CD4-positive, alpha-beta T cell treated with Interleukin-10 for 1 hour (primary cell): ENCODE measurements at places on chromosomes 3 and 15.

DNA sequence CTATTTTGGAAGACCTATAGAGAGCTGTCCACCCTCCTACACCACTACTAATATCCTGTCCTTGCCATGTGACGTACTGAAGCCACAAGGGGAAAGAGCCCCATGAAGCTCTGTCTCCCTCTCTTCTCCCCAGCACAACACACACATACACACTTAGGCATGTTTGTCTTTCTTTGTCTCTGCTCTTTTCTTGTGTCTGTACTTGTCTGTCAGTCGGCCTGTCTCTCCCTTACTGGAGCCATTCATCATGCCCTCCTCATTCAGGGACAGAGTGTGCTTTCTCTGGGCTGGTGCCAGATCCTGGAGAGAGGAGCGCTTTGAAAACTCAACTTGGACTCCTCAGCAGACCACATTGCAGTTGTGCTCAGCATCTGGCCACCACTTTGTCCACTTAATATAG is 47.6 kb downstream of the PSMD6 start:
- DNase-seq: no peak

DNA sequence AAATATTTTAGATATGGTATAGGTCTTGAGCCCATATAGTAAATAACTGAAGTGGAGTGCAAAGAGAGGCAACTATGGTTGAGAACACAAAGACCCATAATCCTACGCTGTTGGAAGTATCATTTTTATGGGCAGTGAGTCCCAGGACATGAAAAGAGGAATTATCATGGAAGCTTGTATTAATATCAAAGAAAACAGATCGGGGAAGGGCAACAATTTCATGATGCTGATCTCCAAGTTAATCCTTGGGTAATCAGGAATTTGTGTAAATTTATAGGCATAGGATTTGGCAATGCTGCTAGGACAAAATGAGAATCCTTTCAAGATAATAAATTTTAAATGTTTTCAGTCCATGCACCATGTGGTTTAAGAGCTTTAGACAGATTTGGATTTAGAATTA is 40.2 kb upstream of the PYDC2 start:
- no peak for DNase-seq

- DNase-seq: no peak
Measured at GRCh38 chr3:49456466-49456865, 13.6 kb upstream of the DAG1 start.

DNA sequence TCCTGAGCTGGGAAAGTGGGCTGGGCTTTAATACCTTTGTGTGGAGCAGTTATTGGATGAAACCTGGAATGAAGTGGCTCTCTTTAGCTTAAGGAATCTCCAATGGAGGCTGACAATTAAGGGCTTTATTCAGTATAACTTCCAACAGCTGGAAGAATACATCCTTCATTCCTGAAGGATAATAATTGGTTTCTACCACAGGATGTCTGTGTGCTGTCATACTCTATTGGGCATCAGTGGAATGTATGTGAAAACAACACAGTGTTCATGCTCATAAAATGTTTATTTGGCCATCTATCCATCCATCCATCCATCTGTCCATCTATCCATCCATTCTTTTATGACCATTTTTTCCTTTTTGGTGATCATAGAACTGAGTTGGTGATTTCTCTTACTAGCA is 220.7 kb upstream of the GAP43 start:
- no peak for DNase-seq

DNA sequence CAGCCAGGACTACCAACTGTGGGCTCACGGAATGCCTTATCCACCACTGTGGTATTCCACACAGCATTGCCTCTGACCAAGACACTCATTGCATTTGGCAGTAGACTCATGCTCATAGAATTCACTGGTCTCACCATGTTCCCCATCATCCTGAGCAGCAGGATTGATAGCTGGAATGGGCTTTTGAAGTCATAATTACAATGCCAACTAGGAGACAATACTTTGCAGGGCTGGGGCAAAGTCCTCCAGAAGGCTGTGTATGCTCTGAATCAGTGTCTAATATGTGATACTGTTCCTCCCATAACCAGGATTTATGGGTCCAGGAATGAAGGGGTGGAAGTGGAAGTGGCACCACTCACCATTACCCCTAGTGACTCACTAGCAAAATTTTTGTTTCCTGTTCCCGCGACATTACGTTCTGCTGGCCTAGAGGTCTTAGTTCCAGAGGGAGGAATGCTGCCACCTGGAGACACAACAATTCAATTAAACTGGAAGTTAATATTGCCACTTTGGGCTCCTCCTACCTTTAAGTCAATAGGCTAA is 58.6 kb upstream of the CCDC80 start:
- peak; percentile 7 for DNase-seq

- DNase-seq: no peak
Measured at GRCh38 chr3:29083081-29083480, 197.8 kb upstream of the RBMS3 start.

- peak; percentile 73 for DNase-seq
Measured at GRCh38 chr15:44593042-44593736, 56.2 kb downstream of the EIF3J start.

- DNase-seq: no peak
Measured at GRCh38 chr3:126545544-126545943, 13.2 kb downstream of the C3orf22 start.

DNA sequence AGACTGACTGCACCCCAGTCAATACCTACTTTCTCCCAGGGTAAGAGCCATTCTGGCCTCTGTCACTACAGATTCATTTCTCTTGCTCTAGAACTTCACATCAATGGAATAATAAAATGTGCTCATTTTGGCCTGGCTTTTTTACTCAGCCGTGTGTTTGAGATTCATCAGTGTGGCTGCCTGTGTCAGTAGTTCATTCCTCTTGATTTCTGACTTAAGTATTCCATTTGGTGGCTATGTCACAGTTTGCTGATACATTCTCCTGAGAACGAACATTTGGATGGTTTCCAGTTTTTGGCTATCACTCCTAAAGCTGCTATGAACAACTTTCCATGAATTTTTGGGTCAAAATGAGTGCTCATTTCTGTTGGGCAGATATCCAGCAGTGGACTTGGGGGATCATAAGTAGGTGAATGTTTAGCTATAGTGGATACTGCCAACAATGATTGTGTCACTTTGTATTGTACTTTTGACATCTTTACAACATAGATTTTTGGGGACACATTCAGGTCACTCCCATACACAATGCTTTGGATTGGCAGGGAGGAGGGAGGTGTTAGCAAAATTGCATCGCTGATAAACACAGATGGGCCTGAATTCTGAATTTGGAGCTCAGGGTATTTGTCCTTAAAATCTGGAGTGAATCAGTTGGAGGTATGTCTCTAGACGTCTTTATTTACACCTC is 19.8 kb upstream of the FAM107A start:
- DNase-seq: no peak

DNA sequence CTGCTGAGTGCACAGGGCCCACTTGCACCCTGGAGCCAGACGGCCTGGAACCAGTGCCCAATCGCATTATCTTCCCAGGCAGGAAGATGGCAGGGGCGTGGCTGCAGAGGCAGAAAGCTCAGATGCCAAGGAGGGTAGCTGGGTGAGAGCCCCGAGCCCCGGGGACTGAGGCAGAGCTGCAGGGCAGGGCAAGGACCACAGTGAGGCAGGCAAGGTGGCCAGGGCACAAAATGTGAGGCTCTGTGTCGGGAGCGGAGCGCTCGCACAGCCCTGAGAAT is 1.6 kb upstream of the CCDC33 start:
- DNase-seq: no peak

DNA sequence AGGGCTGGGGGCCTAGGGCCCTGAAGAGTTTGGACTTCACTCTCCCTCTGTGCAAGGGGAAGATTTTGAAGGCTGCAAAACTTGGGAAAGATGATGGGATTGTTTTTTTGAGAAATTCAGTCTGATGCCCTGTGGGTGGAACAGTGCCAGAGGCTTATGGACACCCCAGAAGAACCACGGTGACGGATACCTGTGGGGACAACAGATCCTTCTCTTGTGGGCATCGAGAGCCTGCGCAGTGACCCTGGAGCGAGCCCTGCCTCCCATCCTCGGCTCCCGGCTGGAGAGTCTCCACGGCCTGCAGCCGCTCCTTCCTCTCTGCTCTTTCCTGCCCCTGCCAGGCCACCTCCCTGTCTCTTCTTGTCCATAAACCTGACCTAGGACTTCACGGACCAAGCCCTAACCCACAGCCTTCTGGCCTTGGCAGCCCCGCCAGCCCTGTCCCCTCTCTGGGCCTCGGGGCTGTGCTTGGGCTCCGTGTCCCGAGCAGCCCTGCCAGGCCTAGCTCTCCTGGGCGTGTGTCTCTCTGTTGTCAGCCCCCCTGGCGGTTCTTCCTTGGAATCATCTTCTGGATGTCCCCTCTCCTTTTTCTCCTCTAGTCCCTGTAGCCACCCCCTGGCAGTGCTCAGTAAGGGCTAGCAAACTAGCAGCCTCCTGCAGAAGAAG is 98.4 kb downstream of the VGLL4 start:
- DNase-seq: no peak

GRCh38 chr3:99134986-99135385 is 233.5 kb upstream of the DCBLD2 start:
- no peak for DNase-seq

DNA sequence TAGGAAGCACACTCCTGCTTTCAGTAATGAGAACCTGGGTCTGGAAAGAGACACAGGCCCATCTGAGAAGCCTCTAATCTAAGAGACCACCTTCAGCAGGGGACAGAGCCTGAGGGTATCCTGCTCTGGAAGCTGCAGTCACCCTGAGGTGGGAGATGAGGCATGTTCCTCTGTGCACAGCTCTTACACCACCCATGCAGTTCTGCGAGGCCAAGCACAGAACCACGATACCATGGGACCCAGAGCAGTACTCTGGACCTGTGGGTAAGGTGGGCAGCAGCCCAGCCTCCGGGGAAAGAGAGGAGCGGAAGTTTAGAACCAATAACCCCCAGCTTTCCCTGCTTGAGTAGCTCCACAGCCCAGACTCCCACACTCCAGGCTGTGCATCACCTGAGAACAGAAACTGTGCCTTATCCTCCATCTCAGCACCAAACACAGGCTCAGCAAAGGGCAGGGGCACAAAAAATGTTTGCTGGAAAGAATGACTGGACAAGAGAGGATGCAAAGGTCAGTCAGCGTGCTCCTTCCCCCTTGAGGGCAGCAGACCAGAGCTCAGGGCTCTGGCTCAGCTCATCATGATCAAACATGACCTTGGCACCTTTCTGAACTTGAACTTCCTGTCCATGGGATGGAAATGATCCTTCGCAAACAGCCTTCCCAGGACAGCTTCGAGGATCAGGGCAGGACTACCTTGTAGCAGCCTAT is 43.1 kb downstream of the RBPMS2 start:
- DNase-seq: no peak

DNA sequence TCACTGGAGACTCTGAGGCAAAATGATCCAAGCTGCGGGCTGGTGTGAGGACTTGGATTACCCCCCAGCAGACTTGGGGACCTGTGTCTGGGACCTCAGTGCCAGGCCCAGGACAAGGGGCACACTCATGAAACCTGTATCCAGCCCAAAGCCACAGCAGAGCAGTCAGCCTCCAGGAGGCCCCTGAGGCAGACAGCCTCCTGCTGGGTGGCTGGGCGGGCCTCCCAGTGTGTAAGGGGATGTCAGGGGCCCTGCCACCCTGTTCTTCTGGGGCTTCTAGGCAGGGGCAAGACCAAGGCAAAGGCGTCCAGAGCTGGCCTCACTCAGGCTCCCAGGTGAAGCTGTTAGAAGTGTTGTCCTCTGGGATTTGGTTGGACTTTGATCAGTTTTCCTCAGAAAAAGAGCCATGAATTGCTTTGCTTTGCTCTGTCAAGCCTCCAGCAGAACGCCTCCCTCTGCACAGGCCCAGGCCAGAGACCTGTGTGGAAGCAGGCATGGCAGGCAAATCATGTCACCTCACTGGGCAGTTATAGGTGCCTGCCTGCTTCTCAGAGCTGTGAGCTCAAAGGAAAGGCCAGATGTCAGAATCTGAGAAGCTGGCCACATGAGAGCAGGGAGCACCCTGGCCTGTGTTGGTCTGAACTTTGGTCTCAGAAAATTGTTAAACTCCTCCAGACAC is 77.4 kb downstream of the SMAD6 start:
- no peak for DNase-seq

DNA sequence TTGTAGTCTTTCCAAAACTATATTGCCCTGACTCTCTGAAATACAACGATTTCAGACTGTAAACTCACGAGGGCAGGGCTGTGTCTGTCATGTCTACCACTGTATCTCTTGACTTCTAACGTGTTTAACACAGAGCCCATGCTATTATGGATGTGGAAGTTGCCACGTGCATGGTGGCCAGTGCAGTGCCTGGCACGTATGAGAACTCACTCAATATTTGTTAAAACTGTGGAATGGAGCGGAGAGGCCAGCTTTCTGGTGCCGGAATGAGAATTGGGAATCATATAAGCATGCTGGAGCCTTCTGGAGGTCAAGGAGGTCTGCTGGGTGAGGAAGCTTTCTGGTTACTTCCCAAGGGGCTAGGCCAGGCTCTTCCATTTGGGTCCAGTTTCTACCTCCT is 220.6 kb upstream of the LYSMD4 start:
- no peak for DNase-seq

DNA sequence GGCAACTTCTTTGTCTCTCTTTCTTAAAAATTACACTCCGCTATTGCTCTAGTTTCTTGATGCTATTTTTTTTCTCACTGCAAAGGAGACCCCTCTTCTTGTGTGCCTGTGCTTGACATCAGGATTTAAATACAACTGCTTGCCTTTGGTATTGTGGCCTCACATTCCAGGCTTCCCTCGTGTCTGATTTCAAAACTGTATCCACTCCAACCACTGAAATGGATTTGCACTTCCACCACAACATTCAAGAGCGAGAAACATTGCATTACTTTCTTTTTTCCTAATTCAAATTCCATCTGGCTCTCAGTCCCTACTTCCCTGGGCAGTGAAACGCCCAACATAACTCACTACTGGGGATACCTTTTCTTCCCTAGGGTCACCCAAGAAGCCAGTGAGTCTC is 50.4 kb upstream of the PXYLP1 start:
- no peak for DNase-seq

- no peak for DNase-seq
Measured at GRCh38 chr3:81249540-81250029, 511.9 kb downstream of the GBE1 start.

GRCh38 chr15:30030345-30030744 is 52.4 kb upstream of the GOLGA8J start:
- no peak for DNase-seq

DNA sequence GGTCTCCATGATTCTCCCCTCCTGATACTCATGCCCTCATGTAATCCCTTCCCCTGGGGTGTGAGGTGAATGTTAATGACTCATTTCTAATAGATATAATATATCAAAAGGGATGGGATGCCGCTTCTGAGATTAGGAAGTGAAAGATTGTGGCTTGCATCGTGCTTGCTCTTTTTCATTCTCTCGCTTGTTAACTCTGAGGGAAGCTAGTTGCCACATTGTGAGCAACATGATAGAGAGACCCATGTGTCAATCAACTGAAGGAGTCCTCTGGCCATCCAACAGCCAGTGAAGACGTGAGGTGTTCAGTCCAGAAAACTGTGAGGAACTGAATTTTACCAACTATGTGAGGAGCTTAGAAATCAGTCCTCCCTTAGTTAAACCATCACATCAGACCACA is 28.9 kb upstream of the DRD3 start:
- no peak for DNase-seq

- no peak for DNase-seq
Measured at GRCh38 chr3:32758375-32758753, 59.4 kb upstream of the TRIM71 start.

GRCh38 chr3:102225005-102225404 is 209.8 kb upstream of the ZPLD1 start:
- DNase-seq: no peak
